ENCODE measurements at places on chromosomes 7 and 10.

- DNase-seq = no peak
Measured at GRCh38 chr7:23404546-23405239, 65.6 kb downstream of the IGF2BP3 start.

GRCh38 chr10:104331208-104331838 lies 6.9 kb downstream of the ITPRIP start:
- DNase-seq = peak; percentile 83

GRCh38 chr7:29593459-29593858 lies 29.8 kb downstream of the PRR15 start:
- no peak for DNase-seq

DNA sequence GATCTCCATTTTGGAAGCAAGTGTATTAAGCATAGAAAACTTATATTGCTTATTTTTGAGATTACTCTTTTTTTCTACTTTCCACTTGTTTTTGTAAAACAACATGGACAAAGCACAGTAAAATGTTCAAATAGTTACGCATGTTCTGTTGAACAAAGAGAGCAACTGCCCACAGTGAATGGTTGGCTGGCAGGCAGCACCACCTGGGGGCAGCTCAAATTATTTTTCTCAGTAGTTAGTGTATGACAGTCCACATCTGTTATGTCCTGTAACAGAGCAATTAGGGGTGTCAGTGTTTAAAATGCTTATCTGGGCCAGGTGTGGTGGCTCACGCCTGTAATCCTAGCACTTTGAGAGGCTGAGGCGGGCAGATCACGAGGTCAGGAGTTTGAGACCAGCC lies 46.1 kb upstream of the CACUL1 start:
- DNase-seq = no peak

GRCh38 chr10:84159076-84159685 lies 14.4 kb upstream of the GPR15LG start:
- DNase-seq = no peak

GRCh38 chr10:15228426-15228825 lies 59.9 kb upstream of the NMT2 start:
- DNase-seq = no peak

- no peak for DNase-seq
Measured at GRCh38 chr10:4568731-4569130, 257.3 kb upstream of the AKR1E2 start.

- DNase-seq = no peak
Measured at GRCh38 chr7:105602325-105603305, 21.3 kb upstream of the EFCAB10 start.

- no peak for DNase-seq
Measured at GRCh38 chr10:129464251-129464650, 2.8 kb upstream of the MGMT start.

DNA sequence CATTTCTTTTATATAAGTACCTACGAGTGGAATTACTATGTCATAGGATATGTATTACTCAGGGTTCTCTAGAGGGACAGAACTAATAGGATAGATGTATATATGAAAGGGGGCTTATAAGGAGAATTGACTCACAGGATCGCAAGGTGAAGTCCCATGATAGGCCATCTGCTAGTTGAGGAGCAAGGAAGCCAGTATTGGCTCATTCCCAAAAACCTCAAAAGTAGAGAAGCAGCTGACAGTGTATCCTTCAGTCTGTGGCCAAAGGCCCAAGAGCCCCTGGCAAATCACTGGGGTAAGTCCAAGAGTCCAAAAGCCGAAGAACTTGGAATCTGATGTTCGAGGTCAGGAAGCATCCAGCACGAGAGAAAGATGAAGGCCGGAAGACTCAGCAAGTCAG lies 59.8 kb downstream of the GALNT17 start:
- DNase-seq = no peak

DNA sequence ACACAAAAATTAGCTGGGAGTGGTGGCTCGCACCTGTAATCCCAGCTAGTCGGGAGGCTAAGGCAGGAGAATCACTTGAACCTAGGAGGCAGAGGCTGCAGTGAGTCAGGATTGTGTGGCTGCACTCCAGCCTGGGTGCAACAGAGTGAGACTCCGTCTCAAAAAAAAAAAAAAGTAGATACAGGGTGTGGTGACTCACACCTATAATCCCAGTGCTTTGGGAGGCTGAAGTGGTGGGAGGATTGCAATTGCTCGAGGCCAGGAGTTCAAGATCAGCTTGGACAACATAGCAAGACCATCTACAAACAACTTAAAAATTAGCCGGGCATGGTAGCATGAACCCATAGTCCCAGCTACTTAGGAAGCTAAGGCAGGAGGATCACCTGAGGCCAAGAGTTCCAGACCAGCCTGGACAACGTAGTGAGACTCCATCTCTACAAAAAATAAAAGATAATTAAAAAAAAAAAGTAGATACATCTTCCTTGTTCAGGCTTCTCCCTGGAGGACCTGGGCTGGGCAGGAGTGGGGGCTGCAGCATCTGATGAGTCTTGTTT lies 2.0 kb downstream of the MOSPD3 start:
- DNase-seq = no peak

GRCh38 chr7:143484119-143484518 lies 6.4 kb downstream of the TAS2R41 start:
- DNase-seq = no peak

GRCh38 chr10:90871279-90871765 lies 452 bp upstream of the RPP30 start:
- peak; percentile 56 for DNase-seq

GRCh38 chr7:135770139-135770710 lies 21.6 kb upstream of the FAM180A start:
- no peak for DNase-seq

GRCh38 chr10:27826369-27826768 lies 80.8 kb upstream of the MKX start:
- DNase-seq = no peak

GRCh38 chr10:114483575-114483974 lies 79.3 kb upstream of the AFAP1L2 start:
- DNase-seq = no peak

DNA sequence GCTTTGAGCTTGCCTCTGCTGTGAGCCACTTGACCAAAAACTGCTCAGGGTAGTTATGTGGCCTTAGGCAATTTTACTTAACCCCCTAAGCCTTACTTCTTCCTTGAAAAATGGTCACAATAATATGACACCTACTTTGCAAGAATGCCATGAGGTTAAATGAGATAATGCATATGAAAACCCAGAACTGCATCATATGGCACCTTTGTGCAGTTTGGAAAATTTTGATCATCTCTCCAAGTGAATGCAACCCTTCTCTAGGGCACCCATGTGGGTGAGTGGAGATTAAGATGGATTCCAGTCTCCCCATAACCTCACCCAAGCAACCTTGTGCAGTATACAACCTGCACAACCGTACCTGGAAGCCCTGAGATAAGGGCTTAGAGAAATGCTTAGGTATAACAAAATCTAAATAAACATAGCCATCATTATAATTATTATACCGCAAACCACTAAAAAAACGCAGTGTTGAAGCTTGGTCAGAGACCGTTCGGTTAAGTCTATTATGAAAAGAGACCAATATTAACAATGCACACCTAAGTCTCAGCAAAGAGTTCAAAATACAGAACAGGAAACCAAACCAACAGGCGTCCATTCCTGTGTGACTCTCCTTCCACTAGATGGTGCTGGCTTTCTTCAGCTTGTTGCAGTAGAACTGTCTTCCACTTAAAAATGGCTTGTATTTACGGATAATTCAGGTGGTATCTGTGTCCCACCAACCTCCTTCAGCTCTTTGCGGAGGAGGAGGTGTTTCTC lies 21.0 kb upstream of the ASB15 start:
- DNase-seq = peak; percentile 73

- no peak for DNase-seq
Measured at GRCh38 chr7:39754326-39755120, 131.2 kb downstream of the RALA start.

GRCh38 chr7:32256811-32257210 lies 186.6 kb upstream of the PDE1C start:
- no peak for DNase-seq

- no peak for DNase-seq
Measured at GRCh38 chr10:112815269-112816032, 134.6 kb upstream of the TCF7L2 start.

DNA sequence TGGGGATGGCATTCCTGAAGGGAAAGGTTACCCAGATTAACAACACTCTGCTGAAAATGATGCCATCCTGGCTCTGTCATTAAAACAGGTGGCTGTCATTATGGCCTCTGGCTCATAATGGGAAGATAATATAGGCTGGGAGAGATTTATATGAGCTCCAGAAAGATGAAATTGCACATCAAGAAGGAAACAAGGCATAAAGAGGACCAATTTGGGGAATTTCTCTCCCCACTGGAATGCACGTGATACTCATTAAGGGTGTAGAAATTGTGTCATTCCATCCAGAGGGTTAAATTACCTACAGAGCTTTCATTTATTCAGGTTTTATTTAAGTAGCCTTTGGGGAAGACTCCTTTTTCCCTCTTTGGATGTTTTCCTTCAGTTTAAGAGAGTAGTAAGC lies 71.6 kb upstream of the CELF2 start:
- DNase-seq = no peak

- peak; percentile 40 for DNase-seq
Measured at GRCh38 chr7:127393368-127394058, 1.0 kb upstream of the ZNF800 start.

DNA sequence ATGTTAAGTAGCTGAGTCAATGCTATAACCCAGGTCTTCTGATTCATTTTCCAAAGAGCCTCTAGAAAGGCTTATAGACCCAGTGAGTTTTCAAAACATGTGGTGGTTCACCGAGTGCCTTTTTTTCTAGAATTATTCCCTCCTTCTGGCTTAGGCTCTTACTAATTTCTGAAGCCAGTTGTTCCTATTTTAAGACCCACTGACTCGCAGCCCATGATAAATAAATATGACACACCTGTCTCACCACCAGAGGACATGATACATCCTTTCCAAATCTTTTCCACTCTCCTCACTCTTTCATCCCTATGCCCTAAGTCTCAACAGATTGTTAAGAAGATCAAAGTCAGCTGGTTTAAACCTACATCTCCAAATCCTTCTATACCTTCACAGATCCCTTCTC lies 126.0 kb upstream of the WNT16 start:
- no peak for DNase-seq

GRCh38 chr7:131218727-131219128 lies 108.9 kb upstream of the MKLN1 start:
- no peak for DNase-seq

DNA sequence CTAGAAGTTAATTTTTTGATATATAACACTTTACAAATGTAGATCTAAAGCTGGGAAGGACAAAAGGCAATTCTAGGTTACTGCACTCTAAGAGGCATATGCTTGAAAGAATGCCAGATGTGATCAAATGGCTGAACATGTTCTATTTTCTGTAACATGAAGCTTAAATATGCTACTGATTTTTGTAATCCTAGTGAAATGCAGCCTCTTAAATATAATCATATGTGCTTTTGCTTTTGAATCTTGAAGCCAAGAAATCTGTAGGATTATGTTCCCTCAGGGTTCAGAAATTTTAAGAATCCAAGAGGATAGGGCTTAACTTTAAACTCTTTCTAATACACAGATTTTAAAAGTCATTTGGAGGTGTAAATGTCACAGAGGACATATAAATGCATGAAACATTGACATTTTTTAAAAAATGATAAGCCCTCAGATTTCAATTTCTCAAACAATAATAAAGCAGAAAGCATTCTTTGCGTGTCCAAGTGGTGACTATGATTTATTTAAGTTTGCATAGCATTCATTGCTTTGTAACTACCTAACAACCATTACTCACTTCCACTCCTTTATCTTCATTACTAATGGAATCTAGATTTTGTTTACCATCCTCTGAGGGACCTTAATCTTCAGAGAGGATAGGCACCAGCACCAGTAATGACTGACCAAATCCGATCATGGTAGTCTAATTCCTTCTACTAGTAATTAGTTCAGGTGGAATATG lies 170.4 kb downstream of the MAGI2 start:
- no peak for DNase-seq

DNA sequence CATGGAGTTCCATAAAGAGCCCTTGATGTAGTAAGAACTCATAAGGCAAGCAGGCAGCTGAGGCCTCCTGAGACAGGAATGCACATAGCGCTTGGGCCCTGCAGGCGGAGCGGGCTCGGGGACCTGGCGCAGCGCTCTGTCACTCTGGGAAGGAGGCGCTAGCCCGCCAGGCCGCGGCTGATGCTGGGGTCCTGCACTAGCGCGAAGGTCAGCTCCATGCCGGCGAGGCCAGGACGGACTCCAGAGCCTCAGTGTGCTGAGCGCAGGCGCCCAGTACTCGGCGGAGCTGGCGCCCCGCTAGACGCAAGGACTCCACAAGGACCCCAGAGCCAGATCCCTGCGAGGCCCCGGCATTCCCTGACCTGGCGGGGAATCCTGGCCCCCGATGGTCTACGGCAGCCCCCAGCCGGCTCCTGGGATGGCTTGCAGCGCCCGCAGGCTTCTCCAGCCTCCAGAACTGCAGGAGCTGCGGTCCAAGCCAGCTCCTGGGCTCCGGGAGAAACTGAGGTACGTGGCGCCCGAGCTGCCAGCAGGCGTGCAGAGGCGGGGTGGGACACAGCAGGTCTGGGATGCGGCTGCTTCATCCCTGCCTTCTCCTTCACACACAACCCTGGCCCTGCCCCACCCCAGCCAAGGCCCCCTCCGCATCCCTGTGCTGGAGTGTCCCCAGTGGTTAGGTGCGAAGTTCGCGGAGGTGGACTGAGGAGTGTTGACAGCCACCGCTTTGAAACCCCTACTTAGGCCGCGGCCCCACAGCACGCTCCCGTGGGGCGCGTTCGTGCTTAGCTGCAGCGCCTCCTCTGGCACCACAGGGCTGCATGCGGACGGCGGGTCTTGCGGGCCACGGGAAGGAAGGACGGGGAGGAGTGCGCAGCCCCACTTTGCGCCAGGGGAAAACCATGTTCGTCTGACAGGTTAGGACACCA lies 761.5 kb upstream of the POM121L12 start:
- DNase-seq = no peak

- peak; percentile 29 for DNase-seq
Measured at GRCh38 chr7:140640060-140640637, 464 bp downstream of the DENND2A start.

DNA sequence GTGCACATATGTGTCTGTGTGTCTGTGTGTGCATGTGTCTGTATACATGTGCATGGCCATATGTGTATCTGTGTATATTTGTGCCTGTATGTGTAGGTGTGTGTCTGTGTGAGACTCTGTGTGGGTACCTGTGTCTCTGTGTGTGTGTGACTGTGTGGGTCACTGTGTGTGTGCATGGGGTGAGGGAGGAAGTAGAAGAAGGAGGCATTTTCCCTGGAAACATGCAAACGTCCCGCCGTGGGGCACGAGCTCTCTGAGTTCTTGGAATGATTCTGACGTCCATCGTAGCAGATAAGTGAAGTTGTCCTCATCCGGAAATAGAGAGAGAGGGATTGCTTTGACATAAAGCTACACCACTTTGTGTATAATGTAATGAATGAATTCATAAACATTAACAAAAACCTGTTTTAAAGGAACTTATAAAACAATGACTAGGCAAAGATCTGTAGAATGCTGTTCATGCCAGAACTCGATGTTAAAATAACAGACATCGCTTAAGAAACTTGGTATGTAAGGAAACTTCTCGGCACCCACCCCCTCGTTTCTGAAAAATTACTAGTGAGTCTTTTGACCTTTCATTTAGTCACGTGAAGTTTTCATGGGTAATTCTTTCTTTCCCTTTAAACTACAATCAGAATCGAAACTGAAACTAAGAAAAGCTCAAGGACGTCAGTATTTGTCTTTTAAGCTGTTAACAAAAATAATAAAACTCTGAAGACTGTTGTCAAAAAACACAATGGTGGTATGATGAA lies 43.6 kb upstream of the KLF6 start:
- no peak for DNase-seq

- no peak for DNase-seq
Measured at GRCh38 chr10:22491931-22492615, 146.8 kb downstream of the SPAG6 start.

All from NCI-H2081 (cell line).